ENCODE measurements at places on chromosomes 4 and X. TPM values are rescaled to one million over a fixed set of nuclear protein-coding genes. Genes with fewer than 3 reads are reported as not detected.
A peak's percentile ranks its signal among the peaks of the same experiment; 100 is the strongest.

XAGE1A gene
- total RNA-seq, result not detected

- peak; percentile 13 for DNase-seq
- no peak overlapping the region for H3K27ac ChIP-seq
- peak overlapping the region; percentile 51 for H3K4me3 ChIP-seq
- H3K36me3 ChIP-seq, result no peaks in the 10 kb centered on the region
- H3K27me3 ChIP-seq, result no peaks in the 10 kb centered on the region
- H3K4me1 ChIP-seq, result peaks cover 21% of the 10 kb centered on the region
These were observed 538 bp downstream of the STBD1 start for GRCh38 chr4:76306882-76307659.

- no peaks in the 10 kb centered on the region for H3K27me3 ChIP-seq
- no peak overlapping the region for H3K27ac ChIP-seq
- no peak overlapping the region for H3K4me3 ChIP-seq
- H3K4me1 ChIP-seq, result no peaks in the 10 kb centered on the region
- no peak for DNase-seq
- H3K36me3 ChIP-seq, result no peaks in the 10 kb centered on the region
These were observed 297.4 kb upstream of the VCX start for GRCh38 chrX:7545564-7545963.

- no peak overlapping the region for H3K27ac ChIP-seq
- peaks cover 4% of the 10 kb centered on the region for H3K36me3 ChIP-seq
- no peak for DNase-seq
These were observed 249.1 kb downstream of the DCLK2 start for GRCh38 chr4:150327262-150327780.

- H3K36me3 ChIP-seq, result no peaks in the 10 kb centered on the region
- H3K27ac ChIP-seq, result no peak overlapping the region
- H3K4me3 ChIP-seq, result no peak overlapping the region
- no peak for DNase-seq
These were observed 90.0 kb upstream of the AFAP1 start for GRCh38 chr4:8029689-8030088.

Measured in CD8-positive, alpha-beta memory T cell (primary cell).